ENCODE measurements at places on chromosomes 3 and 15. TPM values are rescaled to one million over a fixed set of nuclear protein-coding genes. Genes with fewer than 3 reads are reported as not detected.

The KLHL24 gene
- total RNA-seq = 275 TPM

The BLM gene
- 28.9 TPM for total RNA-seq

The AADACL2 gene
- not detected for total RNA-seq

The CCR3 gene
- total RNA-seq = 0.20 TPM

The CLRN1 gene
- not detected for total RNA-seq

The CTDSPL gene
- 45.0 TPM for total RNA-seq

The ALG1L2 gene
- total RNA-seq = not detected

The GLDN gene
- 11.6 TPM for total RNA-seq

- H3K36me3 ChIP-seq = no peaks in the 10 kb centered on the region
- no peak overlapping the region for H3K4me3 ChIP-seq
- no peak for DNase-seq
- H3K4me1 ChIP-seq = peaks cover 4% of the 10 kb centered on the region
- no peaks in the 10 kb centered on the region for H3K27me3 ChIP-seq
- H3K27ac ChIP-seq = no peak overlapping the region
These were observed 43.8 kb upstream of the MITF start for GRCh38 chr3:69695443-69695842.

DNA sequence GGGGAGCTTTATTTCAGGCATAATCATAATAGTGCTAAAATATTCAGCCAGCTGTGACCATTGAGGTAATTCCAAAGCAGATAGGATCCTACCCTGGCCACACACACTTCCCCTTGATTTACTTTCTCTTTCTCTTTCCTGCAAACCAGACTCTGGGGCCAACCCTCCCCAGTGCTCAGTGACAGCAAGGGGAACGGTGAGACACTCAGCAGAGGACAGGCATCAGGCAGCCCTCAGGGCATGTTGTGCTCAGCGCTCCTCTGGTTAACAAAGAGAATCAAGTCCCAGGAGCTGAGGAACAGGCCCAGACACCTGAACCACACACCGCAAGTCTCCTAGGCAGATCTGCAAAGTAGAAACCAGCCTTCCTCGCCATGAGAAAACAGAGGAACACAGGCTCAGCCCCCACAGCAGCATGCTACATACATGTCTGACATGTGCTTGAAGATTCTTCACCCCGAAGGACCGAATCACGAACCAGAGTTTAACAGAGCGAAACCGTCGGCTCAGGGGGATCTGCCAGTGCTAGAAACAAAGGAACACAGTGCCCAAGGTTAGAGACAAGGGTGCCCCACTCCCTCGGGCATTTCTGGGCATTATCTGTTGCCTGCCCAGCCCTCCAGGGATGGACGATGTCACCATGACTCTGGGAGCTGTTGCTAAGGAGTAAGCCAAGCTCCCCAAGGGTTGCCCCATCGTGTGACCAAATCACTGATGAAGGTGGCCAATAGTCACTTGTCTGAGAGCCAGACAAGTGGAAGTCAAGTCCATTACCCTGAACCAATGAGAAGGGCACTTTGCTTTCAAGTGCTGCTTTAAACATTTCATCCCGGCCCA lies 17.5 kb downstream of the HDC start:
- H3K4me1 ChIP-seq = no peaks in the 10 kb centered on the region
- H3K27me3 ChIP-seq = peaks cover 3% of the 10 kb centered on the region
- no peak overlapping the region for H3K27ac ChIP-seq
- H3K36me3 ChIP-seq = no peaks in the 10 kb centered on the region

DNA sequence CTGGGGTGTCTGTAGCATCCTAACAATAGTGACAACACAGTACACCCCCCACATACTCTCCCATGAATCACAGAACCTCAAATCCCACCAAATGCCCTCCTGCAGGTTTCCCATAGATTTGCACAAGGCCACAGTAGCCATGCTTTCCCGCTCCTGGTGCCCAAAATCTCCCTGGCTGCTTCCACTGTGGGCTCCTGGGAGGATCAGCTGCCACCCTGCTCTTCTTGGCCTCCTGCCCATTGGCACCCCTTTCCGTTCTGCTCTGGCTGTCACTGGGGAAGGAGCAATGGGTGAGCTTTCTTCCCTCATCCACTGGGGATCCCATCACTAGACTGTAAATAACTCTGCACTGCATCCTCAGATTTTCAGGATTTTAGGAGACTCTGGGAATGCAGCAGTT lies 92.1 kb upstream of the SLC24A5 start:
- no peaks in the 10 kb centered on the region for H3K36me3 ChIP-seq
- DNase-seq = no peak
- no peak overlapping the region for H3K4me3 ChIP-seq
- no peaks in the 10 kb centered on the region for H3K4me1 ChIP-seq
- no peaks in the 10 kb centered on the region for H3K27me3 ChIP-seq

DNA sequence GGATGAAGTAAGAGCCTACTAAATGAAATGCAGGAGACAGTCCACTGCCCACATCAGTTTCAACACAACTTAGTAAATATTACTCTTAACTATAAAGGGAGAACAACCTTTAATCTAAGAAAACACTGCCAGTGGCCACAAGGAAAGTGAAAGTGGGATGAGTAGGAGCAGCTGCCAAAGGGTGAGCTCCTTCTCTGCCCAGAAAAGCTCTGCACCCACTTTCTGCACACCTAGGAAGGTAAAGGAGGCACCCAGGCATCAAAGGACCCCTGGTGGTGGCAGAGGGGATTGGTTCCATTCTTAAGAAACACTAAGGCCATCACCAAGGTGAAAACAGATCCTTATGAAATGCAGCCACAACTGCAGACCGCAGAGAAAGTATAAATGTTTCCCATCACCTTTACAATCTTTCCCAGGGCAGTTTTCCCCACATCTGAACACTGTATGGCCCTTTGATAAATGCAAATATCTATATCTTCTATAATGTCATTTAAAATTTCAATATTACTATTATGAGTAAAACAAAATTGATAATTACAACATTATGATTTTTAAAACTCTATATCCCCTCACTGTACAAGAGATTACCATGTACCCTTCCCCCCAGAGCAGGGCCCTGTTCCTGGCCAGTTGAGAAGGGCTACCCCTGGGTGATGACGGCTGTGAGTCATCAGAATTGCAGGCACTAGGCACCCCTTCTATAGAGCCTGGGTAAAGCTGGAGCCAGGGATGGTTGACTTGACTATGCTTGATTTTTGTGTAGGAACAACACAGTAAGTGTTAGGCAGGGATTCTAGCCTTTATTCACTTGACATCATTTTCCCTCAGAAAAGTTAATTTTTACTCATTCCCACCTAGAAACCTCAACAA lies 92.0 kb downstream of the SNRK start:
- no peaks in the 10 kb centered on the region for H3K36me3 ChIP-seq
- H3K27ac ChIP-seq = no peak overlapping the region
- peaks cover 21% of the 10 kb centered on the region for H3K4me1 ChIP-seq
- H3K27me3 ChIP-seq = no peaks in the 10 kb centered on the region
- H3K4me3 ChIP-seq = no peak overlapping the region

DNA sequence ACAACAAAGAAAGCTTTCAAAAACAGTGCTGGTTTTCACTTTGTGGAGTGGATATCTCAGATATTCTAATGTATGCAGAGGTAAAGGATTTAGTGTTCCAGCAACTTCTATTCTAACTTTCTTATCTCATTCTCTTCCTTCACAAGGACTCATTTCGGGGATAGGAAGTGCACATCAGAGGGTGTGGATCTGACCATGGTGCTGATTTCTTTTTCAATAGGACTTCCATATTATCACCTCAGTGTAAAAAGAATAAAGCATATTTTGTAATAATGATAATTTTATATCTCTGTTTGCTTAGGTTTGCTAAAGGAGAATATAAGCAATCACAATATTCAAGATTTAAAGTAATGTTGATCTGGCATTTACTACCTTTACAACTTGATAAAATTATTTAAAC lies 12.5 kb upstream of the CADM2 start:
- no peak overlapping the region for H3K27ac ChIP-seq
- no peak for DNase-seq
- H3K27me3 ChIP-seq = no peaks in the 10 kb centered on the region
- no peak overlapping the region for H3K4me3 ChIP-seq
- H3K4me1 ChIP-seq = no peaks in the 10 kb centered on the region
- no peaks in the 10 kb centered on the region for H3K36me3 ChIP-seq

GRCh38 chr3:123027292-123028232 lies at the start of gene SEMA5B:
Gene SEMA5B, minus strand, starts transcription at chr3:123027763. Its CDS starts 66,500 bp downstream, at chr3:122961263.
- peaks cover 14% of the 10 kb centered on the region for H3K27me3 ChIP-seq
- peak; percentile 29 for DNase-seq
- H3K4me3 ChIP-seq = peak within 1 kb of the TSS; percentile 82
- no peaks in the 10 kb centered on the region for H3K36me3 ChIP-seq
- peaks cover 3% of the 10 kb centered on the region for H3K4me1 ChIP-seq

GRCh38 chr15:84990507-84990906 lies 8.9 kb downstream of the PDE8A start:
- no peak overlapping the region for H3K4me3 ChIP-seq
- H3K27me3 ChIP-seq = no peaks in the 10 kb centered on the region
- no peaks in the 10 kb centered on the region for H3K36me3 ChIP-seq
- peaks cover 40% of the 10 kb centered on the region for H3K4me1 ChIP-seq

DNA sequence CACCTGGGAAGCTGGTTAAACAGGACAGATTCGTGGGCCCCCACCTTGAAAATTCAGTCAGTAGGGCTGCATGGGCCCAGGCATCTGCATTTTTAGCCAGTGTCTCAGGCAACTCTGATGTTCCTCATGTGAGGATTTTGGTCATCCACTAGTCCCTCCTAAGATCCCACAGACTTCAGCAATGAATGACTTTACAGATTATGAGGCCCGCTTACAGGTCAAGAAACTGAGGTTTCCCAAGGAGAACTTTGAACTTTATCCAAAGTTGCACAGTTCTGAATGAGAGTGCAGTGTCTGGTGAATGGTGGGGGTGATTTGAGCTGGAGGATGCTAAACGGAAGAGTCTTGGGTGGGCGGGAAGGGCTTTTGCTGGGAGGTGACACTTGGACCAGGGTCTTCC lies 27.2 kb downstream of the SLC6A6 start:
- H3K36me3 ChIP-seq = no peaks in the 10 kb centered on the region
- H3K27me3 ChIP-seq = no peaks in the 10 kb centered on the region
- no peak overlapping the region for H3K4me3 ChIP-seq
- peaks cover 43% of the 10 kb centered on the region for H3K4me1 ChIP-seq
- H3K27ac ChIP-seq = no peak overlapping the region

DNA sequence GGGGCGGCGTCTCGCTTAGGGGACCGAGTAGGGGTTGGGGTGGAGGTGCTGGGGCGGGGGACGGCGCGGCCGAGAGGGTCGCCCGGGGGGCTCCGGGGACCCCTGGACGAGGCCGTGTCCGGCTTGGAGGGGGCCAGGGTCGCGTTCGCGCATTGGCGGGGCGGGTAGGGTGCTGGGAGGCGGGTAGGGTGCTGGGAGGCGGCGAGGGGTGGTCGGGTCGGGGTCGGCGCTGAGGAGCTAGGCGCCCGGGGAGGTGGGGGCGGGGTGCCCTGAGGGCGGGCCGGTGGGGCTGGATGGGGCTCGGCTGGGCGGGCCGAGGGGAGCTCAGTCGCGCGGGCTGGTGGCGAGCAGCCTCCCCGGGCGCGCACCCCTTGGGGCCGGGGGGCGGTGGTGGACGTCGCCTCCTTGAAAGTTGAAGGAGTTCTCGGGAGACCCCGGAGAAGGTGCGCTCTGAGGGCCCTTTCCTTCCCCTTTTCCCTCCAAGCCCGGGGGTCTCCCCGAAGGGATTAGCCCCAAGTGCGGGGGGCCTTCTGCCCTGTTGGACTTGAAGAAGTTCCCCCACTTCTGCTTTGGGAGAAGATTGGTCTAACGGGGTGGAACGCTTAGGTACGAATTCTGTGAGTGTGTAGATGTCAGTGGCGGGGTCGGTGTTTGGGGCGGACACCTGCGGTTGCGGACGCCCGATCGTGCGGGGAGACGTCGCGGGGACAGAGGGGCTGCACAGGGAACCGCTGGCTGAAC lies 543 bp downstream of the MEF2A start:
- peak overlapping the region; percentile 100 for H3K27ac ChIP-seq
- peaks cover 15% of the 10 kb centered on the region for H3K4me1 ChIP-seq
- no peaks in the 10 kb centered on the region for H3K36me3 ChIP-seq
- DNase-seq = peak; percentile 47
- no peaks in the 10 kb centered on the region for H3K27me3 ChIP-seq

- H3K36me3 ChIP-seq = no peaks in the 10 kb centered on the region
- peak overlapping the region; percentile 44 for H3K27ac ChIP-seq
These were observed 87.7 kb downstream of the XXYLT1 start for GRCh38 chr3:195183071-195183776.

Data from heart left ventricle (tissue), 16 donors.